ENCODE measurements at places on chromosomes 7 and 10. TPM values are rescaled to one million over a fixed set of nuclear protein-coding genes. Genes with fewer than 3 reads are reported as not detected.

DNA sequence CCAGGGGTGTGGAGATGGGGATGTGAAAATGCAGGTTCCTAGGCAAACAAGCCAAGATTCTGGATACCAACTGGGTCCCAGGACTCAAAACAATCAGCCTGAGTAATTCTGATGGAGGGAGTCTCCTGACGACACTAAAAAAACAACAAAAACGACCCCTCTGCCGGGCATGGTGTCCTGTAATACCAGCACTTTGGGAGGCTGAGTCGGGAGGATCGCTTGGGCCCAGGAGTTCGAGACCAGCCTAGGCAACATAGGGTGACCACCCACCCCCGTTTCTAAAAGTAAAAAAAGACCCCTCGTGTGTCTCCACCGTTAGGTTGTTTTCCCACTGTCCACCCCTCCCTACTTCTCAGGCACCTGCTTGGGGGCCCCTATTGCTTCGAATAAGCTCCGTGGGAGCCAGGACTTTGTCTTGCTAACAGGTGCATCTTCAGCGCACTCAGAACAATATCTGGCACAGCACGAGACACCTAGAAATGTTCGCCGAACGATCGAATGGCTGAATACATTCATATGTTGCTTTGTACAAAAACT lies 743 bp upstream of the NRF1 start:
- H3K4me3 ChIP-seq = peak overlapping the region; percentile 98
- H3K4me1 ChIP-seq = peaks cover 51% of the 10 kb centered on the region
- no peak for DNase-seq
- H3K36me3 ChIP-seq = peaks cover 25% of the 10 kb centered on the region
- no peaks in the 10 kb centered on the region for H3K27me3 ChIP-seq
- peak overlapping the region; percentile 94 for H3K27ac ChIP-seq

- peak; percentile 48 for DNase-seq
- peaks cover 15% of the 10 kb centered on the region for H3K36me3 ChIP-seq
- peak overlapping the region; percentile 79 for H3K27ac ChIP-seq
- no peaks in the 10 kb centered on the region for H3K27me3 ChIP-seq
- H3K4me3 ChIP-seq = peak overlapping the region; percentile 76
- peaks cover 70% of the 10 kb centered on the region for H3K4me1 ChIP-seq
These were observed 18.8 kb downstream of the BMPR1A start for GRCh38 chr10:86775056-86775869.

DNA sequence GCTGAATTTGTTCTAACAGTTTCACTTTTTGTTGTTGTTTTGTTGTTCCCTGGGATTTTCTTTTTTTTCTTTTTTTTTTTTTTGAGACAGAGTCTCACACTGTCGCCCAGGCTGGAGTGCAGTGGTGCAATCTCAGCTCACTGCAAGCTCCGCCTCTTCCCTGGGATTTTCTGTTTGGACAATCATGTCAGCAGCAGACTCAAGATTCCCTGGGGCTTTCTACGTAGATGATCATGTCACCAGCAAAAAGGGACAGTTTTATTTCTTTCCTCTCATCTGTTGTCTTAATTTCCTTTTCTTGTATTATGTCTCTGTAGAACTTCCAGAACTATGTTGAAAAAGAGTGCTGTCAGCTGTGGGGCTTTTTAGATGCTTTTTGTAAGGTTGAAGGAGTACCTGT lies 241.4 kb downstream of the TNS3 start:
- H3K4me1 ChIP-seq = peaks cover 33% of the 10 kb centered on the region
- no peaks in the 10 kb centered on the region for H3K27me3 ChIP-seq
- 0 out of 2 replicates have a peak, but pooled peaks cover 22% of the 10 kb centered on the region for H3K36me3 ChIP-seq
- H3K27ac ChIP-seq = no peak overlapping the region
- no peak overlapping the region for H3K4me3 ChIP-seq

- H3K4me1 ChIP-seq = peaks cover 50% of the 10 kb centered on the region
- no peak overlapping the region for H3K4me3 ChIP-seq
- H3K27ac ChIP-seq = peak overlapping the region; percentile 10
- H3K27me3 ChIP-seq = no peaks in the 10 kb centered on the region
- peaks cover 16% of the 10 kb centered on the region for H3K36me3 ChIP-seq
These were observed 6.6 kb downstream of the GCC1 start for GRCh38 chr7:127578711-127579275.

- H3K4me1 ChIP-seq = peaks cover under 1% of the 10 kb centered on the region
- no peak for DNase-seq
- H3K27ac ChIP-seq = no peak overlapping the region
- peaks cover 18% of the 10 kb centered on the region for H3K27me3 ChIP-seq
- no peak overlapping the region for H3K4me3 ChIP-seq
- no peaks in the 10 kb centered on the region for H3K36me3 ChIP-seq
These were observed 122.0 kb downstream of the MARCHF5 start for GRCh38 chr10:92413011-92413410.

DNA sequence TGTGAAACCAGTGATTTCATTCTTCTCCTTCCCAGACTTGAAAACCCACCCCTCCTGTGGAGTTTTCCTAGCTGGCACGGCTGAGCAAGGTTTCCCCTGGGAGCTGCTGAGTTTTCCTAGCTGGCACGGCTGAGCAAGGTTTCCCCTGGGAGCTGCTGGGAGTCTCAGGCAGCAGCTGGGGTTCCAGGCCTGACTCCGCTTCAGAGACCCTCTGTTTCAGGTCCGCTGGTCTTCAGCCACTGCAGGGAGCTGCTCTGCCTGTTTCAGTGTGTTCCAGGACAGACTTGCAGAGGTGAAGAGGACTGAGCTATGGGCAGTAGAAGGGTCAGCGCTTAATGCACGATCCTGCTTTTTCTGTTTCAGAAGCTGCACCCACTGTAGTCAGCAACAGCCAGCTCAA lies 104.9 kb downstream of the XRCC2 start:
- no peak for DNase-seq
- H3K27ac ChIP-seq = no peak overlapping the region
- peaks cover 12% of the 10 kb centered on the region for H3K27me3 ChIP-seq
- no peaks in the 10 kb centered on the region for H3K4me1 ChIP-seq
- no peak overlapping the region for H3K4me3 ChIP-seq

GRCh38 chr10:93993414-93993781 lies 333 bp upstream of the PLCE1 start:
- H3K27me3 ChIP-seq = peaks cover 9% of the 10 kb centered on the region
- no peaks in the 10 kb centered on the region for H3K36me3 ChIP-seq
- H3K27ac ChIP-seq = no peak overlapping the region
- H3K4me3 ChIP-seq = peak overlapping the region; percentile 72
- peaks cover 32% of the 10 kb centered on the region for H3K4me1 ChIP-seq

- peak overlapping the region; percentile 11 for H3K27ac ChIP-seq
- peaks cover 26% of the 10 kb centered on the region for H3K4me1 ChIP-seq
- no peak overlapping the region for H3K4me3 ChIP-seq
- H3K36me3 ChIP-seq = peaks cover 21% of the 10 kb centered on the region
These were observed 7.0 kb downstream of the REEP3 start for GRCh38 chr10:63528084-63528744.

Gene MYL10
- not detected for total RNA-seq

Gene WASL
- 25.9 TPM for total RNA-seq

Gene UNC5B
- 6.5 TPM for total RNA-seq

Gene RELN
- total RNA-seq = not detected
